ENCODE measurements at places on chromosomes 12 and 14.

DNA sequence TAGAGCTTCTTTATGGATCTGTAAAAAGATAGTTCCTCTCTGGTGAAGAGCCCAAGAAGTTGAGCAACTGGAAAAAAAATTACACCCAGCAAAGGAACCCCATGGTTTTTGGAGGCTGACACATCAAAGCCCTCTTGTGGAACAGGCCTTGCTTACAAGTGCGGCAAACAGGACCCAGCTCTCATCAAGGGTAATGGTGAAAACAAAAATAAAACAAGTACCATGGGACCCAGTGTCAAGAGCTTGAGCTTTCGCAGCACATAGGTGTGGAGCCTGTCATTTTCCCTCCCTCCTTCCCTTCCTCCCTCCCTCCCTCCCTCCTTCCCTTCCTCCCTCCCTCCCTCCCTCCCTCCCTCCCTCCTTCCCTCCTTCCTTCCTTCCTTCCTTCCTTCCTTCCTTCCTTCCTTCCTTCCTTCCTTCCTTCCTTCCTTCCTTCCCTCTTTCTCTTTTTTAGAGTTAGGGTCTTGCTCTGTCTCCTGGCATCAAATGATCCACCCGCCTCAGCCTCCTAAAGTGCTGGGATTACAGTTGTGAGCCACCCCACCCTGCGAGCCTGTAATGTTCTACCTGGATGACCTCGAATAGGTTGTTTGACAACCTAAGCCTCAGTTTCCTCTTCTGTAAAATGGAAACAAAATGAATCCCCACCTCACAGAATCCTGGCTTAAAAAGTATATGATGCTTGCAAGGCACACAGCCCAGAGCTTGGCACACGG is 114.3 kb upstream of the RPH3A start:
- no peak for DNase-seq

- DNase-seq: no peak
Observed at GRCh38 chr12:121577443-121578180, 3.2 kb downstream of the KDM2B start.

DNA sequence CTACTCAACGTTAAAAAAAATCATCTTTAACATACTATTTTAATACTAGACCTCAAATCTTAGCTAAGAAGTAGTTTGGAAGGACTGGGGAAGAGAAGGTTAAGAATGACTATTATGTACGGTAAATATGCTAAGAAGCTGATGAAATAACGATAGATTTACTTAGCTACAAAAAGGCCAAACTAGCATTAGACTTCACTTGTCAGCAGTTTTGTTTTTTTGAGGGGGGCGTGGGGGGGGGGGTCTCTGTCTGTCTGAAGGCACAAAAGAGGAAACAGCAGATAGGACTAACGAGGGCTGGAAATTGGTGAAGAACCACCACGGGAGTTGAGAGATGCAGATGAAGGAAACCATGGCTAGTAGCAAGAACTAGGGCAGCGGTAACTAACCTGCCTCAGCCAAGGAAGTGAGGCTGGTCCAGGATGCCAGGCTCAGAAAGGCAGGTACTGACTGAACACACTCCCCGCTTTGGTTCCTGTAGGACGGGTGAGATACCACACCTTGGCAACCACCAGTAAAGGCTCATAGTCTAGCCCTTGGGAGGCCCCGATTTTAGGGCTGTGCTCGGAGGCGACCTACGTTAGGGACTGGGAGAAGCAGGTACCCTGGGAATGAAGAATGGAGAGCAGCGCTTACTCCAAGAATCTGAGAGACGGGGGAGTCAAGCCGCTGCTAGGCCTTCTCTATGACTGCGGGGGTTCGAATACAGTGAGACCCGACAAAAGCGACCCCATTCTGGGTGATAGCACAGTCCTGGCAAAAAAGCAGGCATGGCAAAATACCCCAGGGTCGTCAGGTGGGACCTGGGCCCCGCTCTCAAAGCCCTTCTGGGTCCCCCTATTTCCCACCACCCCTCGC is 675 bp downstream of the NEDD8 start:
- DNase-seq: no peak

DNA sequence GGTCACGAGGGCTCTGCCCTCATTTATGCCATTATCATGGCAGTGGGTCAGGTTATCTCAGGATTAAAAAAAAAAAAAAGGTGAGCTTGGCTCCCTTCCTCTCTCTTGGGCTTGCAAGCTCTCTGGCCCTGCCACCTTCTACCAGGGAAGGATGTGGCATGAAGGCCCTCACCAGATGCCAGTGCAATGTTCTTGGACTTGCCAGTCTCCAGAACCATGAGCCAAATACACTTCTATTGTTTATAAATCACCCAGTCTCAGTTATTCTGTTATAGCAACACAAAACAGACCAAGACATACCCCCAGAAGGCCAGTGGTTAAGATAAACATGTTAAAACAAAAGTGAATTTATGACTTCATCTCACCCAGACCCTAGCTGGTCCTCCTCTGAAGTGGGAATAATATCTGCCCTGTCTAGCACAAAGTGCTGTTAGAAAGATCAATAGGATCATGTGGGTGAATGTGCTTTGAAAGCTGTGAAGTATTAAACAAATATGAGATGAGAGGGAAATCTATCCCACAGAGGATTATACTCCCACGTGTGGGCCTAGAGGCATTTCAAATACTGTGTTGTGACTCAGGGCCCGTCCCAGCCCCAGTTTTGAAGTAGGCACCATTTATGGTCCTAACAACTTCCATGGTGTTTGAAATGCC is 88.6 kb downstream of the NINJ2 start:
- DNase-seq: no peak

DNA sequence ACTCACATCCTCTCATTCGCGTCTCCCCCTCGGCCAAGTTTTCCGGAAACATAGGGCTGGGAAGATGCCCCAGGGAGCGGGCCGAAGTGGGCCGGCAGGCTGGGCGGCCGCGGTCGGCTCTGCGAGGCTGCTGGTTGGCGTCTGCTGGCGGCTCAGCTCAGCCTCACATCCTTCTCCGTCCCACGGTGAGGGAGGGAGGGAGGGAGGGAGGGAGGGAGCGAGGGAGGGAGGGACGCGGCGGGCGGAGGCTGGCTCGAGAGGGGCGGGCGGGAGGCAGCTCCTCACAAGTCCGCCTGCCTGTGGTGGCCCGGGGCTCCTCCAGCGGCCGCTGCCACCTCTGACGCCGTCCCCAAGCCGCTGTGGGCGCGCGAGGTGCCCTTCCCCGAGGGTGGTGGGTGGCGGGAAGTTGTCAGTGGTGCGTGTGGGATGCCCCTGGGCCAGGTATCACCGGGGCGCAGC is 93.8 kb downstream of the RFLNA start:
- peak; percentile 19 for DNase-seq

DNA sequence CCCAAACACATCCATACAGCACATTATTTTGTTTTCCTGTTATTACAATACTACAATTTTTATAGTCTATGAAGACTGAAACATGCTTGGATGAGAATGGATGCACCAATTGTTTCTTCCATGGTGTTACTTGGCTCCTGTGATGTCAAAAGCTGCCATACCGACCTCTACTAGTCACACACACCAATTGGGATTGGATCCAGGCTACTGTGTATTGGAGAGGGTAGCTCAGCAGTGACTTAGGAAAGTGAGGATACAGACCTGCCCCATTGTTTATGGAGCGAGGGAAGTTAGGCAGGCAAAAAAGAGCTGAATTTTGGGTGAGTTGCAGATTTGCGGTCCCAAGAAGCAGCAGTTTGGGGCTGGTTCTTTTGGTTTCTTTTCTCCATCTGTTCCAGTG is 30.8 kb upstream of the AKAP6 start:
- DNase-seq: no peak

GRCh38 chr14:76891391-76891790 is 65.2 kb downstream of the LRRC74A start:
- DNase-seq: no peak
